ENCODE measurements at places on chromosomes 1 and 21. TPM values are rescaled to one million over a fixed set of nuclear protein-coding genes. Genes with fewer than 3 reads are reported as not detected.

DNA sequence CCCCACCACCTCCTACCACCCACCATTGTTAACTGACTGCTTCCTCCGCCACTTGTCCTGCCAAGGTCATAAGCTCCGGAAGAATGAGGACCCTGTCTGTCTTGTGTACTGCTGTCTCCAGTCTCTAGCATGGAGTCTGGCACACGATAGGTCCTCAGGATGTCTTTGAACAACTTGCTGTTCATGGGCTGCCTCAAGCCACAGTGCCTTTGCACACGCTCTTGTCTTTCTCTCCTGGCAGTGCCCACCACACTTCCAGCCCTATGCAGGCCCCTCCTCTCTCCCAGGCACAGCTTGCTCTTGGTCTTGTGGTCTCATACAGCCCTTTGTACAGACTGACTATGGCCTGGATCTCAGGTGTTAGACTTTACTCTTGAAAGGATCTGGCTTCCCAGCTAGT lies 97.6 kb downstream of the ARHGEF10L start:
- DNase-seq: no peak

DNA sequence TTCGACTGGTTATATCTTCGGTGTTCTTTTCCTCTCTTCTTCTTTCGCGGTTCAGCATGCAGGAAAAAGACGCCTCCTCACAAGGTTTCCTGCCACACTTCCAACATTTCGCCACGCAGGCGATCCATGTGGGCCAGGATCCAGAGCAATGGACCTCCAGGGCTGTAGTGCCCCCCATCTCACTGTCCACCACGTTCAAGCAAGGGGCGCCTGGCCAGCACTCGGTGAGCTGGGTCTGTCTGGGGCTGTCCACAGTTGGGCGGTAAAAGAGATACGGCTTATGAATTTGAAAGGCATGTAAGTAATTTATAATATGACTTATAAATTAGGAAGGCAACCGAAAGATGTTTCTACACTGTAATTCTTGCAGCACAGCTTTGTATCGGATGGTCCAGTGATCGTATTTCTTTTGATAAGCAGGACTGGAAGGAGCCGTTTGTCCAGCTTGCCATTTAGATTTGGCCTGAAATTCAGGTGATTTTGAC lies 334 bp downstream of the CTH start:
- DNase-seq: no peak

GRCh38 chr1:110453829-110454228 lies 2.9 kb downstream of the PROK1 start:
- DNase-seq: no peak

DNA sequence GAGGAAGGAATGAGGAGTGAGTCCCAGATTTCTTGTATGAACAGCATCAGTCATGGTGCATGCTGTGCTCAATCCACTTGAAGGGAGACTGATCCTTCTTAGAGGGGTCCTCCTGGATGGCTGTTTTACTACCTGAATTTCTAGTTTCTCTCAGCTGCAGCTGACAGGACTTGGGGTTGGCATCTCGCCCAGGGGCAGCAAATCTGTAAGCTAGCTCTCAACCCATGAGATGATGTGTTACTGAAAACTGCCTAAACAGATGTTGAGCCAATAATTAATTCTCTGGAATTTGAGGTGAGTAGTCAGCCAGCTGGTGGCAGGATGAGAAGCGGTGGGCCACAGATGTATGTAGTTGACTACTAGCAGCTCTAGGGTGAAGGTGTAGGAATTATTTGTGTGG lies 19.6 kb downstream of the BACH1 start:
- DNase-seq: no peak

DNA sequence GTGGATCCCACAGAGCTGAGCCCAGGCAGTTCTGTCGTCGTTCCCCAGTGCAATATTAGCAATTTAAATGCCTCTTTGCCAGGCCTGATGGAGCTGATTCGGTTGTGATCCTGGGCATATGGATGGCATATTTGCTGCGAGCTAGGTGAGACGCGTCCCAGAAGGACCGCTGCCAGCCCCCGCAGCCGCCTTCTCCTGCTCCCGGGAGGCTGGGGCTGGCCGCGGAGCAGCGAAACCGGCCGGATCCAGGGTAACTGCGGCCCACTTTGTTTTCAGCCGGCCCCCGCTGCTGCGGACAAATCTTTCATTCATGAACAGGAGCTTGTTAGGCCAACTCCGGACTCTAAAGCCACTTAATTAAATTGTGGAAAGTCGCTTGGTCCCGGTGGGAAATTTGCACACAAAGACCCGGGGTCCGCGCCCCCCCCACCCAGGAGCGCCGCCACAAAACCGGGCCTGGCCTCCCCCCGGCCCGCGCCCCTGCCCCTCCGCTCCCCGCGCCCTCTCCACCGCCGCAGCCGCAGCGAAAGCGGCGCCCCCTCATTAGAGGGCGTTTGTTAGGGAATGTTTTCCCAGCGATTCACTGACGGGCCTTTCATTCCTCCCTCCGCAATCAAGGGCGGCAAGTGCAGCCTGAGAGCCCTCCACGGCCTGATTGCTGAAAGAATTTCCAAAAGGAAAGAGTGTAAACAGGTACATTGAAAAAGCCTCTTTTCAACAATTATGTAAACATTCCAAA lies 383.3 kb downstream of the RRAGC start:
- no peak for DNase-seq

GRCh38 chr1:29235955-29236711 lies at the start of gene PTPRU:
Gene PTPRU, plus strand, starts transcription at chr1:29236522. Its CDS starts 123 bp downstream, at chr1:29236645.
- DNase-seq: peak; percentile 65

DNA sequence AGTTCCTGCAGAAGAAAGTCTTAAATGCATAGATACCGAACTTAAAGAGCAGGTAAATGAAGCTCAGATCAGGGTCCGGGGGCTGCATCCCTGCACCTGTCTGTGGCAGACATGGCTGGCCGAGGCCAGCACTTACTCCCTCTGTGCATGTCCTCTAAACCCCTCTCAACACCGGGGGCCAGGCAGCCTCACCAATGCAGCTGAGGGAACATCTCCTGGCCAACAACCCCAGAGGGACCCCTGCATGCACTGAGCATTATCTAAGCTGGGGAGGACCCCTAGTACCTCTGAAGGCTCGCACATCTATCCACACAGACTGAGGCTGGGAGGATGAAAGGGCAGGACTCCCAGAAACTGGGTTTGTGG lies 18.4 kb downstream of the TTC34 start:
- DNase-seq: no peak

GRCh38 chr21:33568448-33568847 lies 20.0 kb downstream of the DONSON start:
- DNase-seq: no peak

GRCh38 chr1:59767119-59767518 lies 47.6 kb upstream of the HOOK1 start:
- no peak for DNase-seq

GRCh38 chr1:107415241-107415640 lies 274.4 kb downstream of the NTNG1 start:
- DNase-seq: no peak

DNA sequence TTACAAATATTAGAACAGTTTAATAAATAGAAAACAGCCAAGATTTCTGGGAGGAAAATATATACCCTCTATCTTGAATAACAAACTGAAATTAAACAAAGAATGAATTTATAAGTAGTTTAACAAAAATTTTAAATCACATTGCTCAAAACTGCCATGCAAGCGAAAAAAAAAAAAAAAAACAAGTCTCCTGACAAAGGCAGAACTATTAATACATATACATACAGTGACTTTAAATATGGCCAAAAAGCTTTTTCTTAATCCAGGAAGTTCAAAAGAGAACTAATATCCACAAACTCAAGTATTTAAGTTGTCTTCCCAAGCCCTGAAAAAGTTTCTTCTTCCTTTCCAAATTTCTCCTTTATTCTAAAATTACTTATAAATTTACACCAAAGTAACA lies 63.5 kb upstream of the MUTYH start:
- no peak for DNase-seq

GRCh38 chr1:116692879-116693278 lies 25.3 kb upstream of the IGSF3 start:
- DNase-seq: no peak

DNA sequence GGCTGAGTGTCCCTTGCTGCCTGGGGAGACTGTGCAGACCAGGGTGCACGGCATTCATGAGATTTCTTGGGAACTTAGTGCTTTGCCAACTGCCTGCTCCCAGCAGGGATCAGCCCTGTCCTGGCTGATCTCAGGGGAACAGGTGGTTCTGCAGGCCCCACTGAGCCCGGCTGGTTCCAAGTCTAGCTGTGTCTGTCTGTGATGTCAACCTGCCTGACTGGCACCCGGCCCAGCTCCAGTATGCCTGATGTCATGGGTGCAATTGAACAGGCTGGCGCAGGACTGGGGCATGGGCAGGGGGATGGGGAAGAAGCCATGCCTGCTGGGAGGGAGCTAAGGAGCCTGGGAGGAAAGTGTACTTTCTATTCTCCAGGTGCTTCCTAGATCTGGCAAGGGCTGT lies 227.1 kb downstream of the GRIK3 start:
- DNase-seq: peak; percentile 87

DNA sequence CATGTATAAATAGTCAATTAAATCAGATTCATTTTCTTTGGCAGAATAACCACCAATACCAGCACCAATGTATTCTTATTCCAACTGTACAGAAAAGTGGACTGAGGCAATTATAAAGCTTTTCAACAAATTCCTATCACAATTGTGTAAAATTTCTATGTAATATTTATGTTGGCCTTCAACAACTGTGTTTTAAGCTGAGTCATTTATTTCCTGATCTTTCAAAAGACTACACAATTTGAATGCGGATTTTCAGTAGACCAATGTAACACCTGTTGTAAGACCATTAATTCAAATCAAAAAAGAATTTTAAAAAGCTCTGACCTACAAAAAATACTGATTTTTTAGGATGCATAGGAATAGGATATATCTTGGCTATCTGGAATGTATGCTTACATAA lies 25.5 kb downstream of the GPATCH2 start:
- no peak for DNase-seq

GRCh38 chr1:201426479-201427310 lies 5.2 kb upstream of the TNNI1 start:
- DNase-seq: peak; percentile 95

DNA sequence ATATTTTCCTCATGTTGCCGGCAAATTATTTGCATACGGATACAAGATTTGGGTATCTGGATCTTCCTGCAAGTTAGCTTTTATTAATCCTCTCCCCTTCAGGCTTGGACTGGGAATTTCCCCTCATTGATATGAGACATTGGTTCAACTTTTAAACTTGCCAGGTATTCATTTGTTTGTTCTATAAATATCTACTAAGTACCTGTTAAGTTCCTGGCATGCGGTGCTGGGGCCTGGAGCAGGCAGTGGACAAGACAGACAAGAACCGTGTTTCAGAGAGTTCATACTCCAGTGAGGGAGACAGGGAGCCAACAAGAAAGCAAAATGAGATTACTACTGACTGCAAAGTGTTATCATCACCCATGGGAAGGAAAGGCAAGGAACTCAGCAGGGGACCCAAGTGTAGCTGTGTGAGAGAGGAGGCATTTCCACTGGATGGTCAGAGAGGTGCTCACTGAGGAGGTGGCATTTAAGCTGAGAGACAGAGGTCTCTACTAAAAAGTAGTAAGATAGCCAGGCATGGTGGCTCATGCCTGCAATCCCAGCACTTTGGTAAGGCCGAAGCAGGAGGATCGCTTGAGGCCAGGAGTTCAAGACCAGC lies 39.1 kb upstream of the FHAD1 start:
- no peak for DNase-seq

GRCh38 chr1:225612287-225612686 lies 40.6 kb downstream of the ENAH start:
- no peak for DNase-seq

GRCh38 chr1:169941982-169942830 lies 48.5 kb upstream of the SCYL3 start:
- DNase-seq: peak; percentile 27

DNA sequence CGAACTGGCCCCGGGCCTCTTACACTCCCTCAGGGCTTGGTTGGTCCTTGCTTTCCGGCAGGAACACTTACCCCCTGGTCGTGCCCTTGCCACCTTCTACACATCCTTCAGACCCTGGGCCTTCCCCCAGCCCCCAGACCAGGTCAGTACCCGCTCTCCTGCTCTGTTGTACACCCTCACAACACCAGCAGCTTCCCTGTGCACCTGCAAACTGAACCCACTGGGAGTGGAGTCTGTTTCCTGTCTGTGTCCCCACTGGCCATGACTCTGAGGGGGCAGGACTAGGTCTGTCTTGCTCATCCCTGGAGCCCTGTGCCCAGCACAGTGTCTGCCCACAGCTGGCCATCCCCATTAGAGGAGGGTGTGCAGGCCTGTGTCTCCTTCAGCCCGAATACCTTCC lies 2.1 kb upstream of the TMEM200B start:
- DNase-seq: no peak

- DNase-seq: no peak
Observed at GRCh38 chr1:3009021-3009420, 12.2 kb upstream of the ACTRT2 start.

DNA sequence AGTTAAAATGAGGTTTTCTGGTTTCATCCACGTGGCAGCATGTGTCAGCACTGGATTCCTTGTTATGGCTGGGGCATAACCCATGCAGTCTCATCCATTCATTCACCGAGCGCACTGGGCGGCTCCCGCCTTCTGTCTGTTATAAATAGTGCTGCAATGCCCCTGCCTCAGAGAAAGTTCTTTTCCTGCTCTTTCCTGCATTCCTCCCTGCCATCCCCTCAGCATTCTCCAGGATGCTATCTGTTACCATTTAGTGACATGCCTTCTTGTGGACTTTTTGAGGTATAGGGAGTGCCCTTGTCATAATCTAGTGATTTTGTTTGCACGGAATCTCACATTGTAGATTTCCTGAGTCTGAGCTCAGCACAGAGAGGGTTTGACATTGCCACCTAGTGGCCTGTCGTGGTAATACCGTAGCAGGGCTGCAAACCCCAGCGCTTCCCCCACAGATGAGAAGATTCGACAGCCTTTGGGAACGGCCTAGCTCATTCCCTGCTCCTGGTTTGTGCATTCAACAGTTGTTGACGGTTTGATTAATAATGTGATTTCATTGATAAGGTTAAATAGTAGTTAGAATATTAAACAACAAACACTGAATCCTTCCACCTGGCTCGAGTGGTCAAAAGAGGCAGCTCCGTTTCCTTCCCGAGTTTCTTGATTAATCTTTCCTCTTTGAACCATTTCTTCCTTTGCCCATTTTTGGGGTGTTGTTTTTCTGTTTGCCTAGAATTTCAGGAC lies 46.3 kb downstream of the UMODL1 start:
- DNase-seq: peak; percentile 82

GRCh38 chr21:20537130-20537529 lies 461.1 kb upstream of the NCAM2 start:
- no peak for DNase-seq

GRCh38 chr21:40839521-40839920 lies 7.4 kb downstream of the DSCAM start:
- DNase-seq: no peak

- DNase-seq: no peak
Observed at GRCh38 chr1:162500805-162501204, 3.2 kb downstream of the UHMK1 start.

FAAP20 gene
- 79.9 TPM for total RNA-seq

GPR157 gene
- 6.9 TPM for total RNA-seq

TSPEAR gene
- not detected for total RNA-seq

ADGRL2 gene
- not detected for total RNA-seq

PGLYRP3 gene
- total RNA-seq: not detected

OR2G6 gene
- total RNA-seq: not detected

DAB1 gene
- not detected for total RNA-seq

LCE2A gene
- total RNA-seq: not detected

RNF187 gene
- total RNA-seq: 168 TPM

RGS13 gene
- not detected for total RNA-seq

SPRR5 gene
- total RNA-seq: not detected

CRYAA gene
- total RNA-seq: not detected

SELP gene
- not detected for total RNA-seq

OR2T2 gene
- total RNA-seq: not detected
